ENCODE measurements at places on chromosomes 7 and 10. TPM values are rescaled to one million over a fixed set of nuclear protein-coding genes. Genes with fewer than 3 reads are reported as not detected.

IPMK gene
- total RNA-seq = 5.6 TPM

ASB10 gene
- not detected for total RNA-seq

NUDT13 gene
- total RNA-seq = 1.3 TPM

GRCh38 chr7:39383136-39383535 is 183.1 kb upstream of the YAE1 start:
- no peak for DNase-seq

- DNase-seq = no peak
Observed at GRCh38 chr7:22109761-22110160, 164.1 kb upstream of the CDCA7L start.

DNA sequence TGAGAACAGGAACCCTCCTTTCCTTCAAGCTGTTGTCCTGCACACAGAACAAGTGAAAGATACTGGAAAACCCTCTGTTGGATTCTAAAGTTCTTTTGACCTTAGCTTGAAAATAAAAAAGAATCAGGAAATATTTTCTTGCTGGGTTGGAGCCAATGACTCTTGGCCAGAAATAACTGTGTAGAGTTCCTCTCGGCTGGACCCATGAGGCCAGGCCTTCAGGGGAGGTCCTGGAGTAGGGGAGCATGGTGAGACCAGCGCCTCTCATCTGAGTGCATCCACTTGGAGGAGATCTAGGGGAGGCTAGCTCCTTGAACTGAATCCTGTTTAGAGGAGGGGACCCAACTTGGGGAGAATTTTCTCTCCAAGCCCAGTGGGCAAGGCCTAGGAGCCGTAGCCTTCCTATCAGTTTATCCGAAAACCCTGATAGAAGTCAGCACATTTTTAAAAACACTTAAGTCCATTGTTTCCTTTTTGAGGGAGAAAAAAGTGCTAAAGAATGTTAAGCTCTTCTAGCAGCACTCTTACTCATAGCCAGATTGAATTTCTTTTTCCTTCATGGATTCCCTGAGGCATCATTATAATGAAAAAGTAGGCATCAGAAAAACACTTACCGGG is 635.7 kb upstream of the ANKRD30A start:
- DNase-seq = no peak
